ENCODE measurements at places on chromosomes 13 and 19.

DNA sequence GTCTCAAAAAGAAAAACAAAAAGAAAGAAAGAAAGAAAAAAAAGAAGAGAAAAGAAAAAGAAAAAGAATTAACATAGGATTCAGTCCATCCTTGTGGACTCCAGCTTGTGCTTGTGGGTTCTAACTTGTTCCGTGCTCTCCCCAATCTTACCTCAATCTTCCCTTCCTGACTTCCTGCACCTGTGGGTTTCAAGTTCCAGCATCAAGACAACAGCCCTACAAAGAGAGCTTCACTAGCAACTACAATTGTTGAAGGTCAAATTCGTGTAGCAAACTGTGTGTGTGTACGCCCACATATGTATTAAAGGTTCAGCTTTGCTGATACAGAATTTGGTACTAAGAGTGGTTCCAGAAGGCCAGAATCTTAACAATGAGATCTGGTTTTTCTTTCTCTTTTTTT, 25.3 kb downstream of the FXYD5 start:
- DNase-seq, result no peak

DNA sequence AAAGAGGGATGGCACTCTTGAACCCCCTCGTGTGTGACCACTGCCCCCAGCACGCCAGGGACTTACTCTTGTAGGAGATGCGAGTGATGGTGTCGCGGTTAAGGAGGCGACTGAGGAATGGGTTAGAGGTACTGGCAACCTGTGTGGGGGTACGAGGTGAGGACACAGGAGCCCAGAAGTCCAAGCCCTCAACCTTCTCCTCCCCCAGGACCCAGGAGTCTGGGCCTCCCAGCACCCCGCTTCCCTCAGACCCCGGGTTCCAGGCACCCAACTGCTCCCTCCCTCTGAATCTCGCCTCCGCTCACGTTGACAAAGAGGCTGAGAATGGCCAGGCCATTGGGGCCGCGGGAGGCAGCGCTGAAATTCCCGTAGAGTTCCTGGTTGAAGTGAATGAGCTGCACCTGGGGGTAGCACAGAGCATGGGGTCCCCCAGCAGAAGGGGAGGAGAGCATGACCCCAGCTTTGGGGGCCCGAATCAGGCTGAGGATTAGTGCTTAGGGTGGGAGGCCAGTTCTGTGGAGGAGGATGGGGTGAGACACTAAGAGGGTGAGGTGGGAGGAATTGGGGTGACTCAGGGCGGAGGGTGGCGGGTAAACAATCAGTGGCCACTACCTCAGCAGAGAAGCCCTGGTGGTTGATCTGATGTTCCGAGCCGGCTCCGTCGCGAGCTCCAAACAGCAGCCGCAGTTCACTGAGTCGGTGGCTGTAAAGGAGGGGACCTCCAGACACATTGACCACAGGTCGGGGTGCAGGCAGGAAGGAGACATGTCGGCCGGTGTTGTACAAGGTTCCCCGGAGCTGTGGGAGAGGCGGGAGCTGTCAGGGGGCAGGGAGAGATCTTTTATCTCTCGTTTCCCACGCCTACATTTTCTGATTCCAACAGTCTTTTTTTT, 2.5 kb upstream of the DBP start:
- no peak for DNase-seq

DNA sequence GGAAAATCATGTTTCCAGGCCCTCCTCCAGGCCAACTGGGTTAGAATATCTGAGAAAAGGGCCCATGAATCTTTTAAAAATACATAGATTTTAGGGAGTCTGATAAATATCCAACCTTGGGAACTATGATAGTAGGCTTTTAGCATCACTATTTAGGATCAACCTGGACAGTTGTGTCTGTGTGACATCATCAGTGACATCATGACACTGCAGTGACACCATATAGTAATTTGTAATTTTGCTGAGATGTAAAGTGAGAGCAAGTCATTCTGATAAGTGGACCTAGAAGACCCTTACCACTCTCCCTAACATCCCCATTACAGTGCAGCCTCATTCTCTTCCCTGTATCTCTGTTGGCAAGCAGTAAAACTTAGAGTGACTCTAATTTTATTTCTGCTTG, 14.1 kb downstream of the GPALPP1 start:
- DNase-seq, result no peak

- DNase-seq, result no peak
These were observed 179.0 kb downstream of the NUFIP1 start for GRCh38 chr13:44810061-44810840.

DNA sequence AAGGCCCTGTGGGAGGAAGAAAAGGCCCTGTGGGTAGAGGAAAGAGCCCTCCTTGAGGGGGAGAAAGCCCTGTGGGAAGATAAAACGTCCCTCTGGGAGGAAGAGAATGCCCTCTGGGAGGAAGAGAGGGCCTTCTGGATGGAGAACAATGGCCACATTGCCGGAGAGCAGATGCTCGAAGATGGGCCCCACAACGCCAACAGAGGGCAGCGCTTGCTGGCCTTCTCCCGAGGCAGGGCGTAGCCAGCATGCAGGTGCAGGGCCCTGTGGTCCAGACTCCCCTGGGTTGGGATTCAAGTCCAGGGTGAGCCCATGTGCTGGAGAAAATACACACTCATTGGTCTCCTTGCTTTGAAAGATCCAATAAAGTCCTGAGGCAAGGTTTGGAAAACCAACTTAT, 4.1 kb downstream of the CCDC70 start:
- no peak for DNase-seq

DNA sequence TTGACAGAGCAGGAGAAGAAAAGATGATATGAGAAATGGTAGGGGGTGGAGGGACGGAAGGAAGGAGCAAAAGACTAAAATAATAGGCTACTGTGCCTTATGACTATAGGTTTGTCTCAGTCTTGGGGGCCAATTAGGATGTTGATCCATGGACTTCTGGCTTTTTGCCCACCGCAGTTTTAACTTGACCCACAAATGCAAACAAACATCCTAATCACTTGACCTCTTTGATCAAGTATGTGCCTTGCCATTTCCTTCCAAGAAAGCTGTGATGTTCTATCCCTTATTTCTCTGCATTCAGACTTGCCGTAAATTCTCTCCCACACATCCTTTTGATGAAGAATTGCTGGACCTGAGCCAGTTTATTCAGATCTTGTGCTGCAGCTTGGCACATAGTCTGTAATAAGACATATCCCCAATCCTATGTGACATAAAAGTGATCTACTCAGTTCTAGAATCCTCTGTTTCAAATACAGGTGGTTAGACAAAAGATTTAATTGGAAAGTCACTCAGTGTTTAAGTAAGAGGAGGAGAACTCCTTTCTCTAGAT, 62.8 kb downstream of the TPT1 start:
- no peak for DNase-seq

- DNase-seq, result no peak
These were observed 1.4 kb downstream of the NOVA2 start for GRCh38 chr19:45972081-45972946.

DNA sequence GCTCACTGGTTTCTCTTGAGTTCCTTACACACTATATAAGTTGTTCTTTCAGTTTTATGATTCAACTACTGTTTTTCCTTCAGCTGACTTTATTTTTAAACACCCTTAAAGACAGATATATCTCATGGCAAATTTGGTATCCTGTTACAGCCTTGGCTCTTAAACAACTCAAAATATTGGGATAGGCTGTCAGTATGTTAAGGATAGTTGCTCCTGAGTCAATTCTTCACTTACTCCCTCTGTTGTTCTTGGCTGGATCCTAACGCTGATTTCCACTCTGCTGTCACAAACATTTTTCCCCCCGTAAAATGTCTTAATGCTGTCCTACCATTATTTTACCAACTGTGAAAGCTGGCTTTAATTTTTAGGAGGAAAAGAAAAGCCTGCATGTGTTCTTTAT, 1.2 kb downstream of the KCNRG start:
- DNase-seq, result no peak

DNA sequence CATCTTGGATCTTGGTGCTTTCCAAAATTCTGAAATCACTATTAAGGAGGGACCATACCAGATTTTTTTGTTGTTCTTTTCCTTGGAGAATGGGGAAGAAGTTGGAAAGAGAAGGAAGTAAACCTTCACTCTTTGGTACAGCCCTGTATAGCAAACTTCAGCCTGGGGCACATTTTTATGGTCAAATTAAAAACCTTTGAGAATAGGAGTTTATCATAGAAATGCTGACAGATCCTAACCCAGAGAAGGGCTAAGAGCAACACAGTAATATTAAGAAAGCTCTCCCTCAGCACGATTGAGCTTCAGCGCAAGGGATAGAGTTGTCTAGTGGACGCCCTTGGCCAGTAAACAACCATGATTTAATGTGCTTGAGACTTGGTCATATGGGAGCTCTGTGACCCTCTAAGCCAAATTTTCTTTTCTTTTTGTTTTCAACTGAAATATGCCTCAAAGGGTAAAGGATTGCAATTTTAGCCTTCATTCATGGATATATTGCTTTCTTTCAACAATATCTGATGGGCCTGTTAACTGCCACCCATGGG, 294.3 kb upstream of the MAB21L1 start:
- DNase-seq, result no peak

GRCh38 chr19:47598407-47599349, 10.3 kb upstream of the BICRA start:
- no peak for DNase-seq

DNA sequence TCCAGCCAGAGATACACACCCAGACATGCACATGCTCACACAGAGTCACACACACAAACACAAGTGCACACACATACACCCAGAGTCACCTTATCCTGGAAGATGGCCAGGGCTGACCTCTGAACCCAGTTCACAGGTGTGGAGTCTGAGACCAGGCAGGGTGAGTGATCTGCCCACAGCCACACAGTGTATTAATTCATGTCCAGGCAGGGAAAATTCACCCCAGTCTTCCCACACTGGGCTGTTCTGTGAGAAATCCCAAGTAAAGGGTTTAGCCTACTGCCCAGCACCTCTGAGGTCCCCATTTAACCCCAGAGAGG, 2.0 kb downstream of the POU2F2 start:
- no peak for DNase-seq

- no peak for DNase-seq
These were observed 1733.7 kb upstream of the PCDH20 start for GRCh38 chr13:63149375-63149774.

GRCh38 chr13:58500938-58501337, 869.4 kb downstream of the PCDH17 start:
- DNase-seq, result no peak

DNA sequence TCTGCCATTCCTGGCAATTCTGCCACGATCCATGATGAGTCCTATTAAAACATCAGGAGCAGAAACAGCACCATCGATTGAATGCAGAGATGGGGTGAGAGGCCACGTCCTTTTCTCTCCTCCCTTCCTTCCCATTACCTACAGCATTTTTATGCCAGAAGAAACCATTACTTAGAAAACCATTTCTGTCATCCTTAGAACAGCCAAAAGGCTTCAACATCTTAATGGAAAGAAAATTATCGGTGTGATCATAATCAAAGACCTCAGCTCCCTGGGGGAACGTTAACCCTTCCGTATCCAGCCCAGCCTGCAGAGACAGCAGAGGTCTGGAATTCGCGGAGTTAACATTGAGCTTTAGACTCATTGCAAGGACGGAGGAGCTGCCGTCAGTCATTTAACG, 56.0 kb upstream of the SIAH3 start:
- DNase-seq, result no peak

DNA sequence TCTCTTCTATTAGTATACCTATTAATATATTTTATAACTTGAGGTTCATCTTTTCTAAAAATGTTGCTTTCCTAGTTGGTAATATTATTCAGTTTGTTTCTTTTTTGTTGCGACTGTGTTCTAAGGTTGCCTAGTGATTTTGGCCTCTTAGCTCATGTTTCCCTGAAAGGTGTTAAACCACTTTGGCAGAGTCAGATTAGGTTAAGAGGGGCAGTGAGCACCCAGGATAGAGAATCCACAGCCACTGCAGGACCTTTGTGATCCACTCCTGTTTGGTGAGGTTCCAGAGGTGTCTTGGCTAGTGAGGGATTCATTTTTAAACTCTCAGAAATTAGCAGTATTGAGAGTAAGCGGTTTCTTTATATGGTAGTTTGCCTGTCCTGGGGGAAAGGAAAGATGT, 14.9 kb upstream of the GPR18 start:
- no peak for DNase-seq

DNA sequence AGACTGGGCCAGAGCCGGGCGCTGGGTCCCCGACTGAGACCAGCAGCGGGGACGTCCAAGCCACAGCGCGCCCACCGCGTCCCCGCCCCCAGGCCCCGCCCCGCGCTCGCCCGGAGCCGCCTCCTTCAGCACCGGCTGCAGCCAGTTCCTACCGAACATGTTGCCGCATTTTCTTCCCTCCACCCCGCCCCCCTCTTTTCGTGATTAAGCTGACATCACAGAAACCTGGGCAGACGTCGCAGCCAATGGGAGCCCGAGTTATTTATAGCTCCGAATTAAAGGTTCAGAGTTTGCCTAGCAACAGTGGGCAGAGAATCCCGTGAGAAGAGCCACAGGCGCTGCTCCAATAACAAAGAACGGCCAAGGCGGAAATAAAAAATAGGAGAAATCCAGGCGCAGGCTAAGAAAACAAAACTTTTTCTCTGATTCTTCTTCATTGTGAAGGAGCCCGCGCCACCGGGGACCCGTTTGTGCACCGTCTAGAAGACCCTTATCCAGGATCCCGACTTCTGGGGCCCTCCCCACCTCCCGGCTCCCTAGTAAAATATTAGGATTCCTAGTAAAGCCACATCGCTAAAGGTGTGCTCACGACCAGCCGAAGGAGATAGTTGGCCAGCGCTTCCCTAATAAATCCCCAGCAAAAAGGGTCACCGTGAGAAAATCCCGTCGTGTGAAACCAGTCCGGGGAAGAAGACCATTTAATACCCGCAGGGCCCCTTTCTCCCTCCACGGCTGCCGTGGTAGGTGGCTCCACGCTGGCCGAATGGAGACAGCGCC, 61.7 kb downstream of the SERP2 start:
- peak; percentile 81 for DNase-seq

- no peak for DNase-seq
These were observed 14.7 kb upstream of the EVI5L start for GRCh38 chr19:7815325-7815724.

DNA sequence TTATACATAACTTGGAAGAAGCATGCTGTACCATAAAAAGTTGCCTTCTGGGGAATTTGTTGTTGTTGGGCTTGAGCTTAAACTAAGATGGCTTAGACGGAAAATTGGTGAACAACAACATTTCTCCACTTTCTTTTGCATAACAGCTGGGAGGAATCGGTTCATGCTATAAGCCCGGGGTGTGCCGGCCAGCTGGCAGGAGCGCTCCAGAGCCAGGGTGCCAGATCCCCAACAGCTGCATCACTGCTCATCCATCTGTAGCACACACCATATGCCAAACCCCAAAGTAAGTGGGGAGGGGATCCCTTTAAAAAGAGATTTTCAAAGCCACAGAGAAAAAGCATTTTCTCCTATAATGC, 419.5 kb upstream of the ARGLU1 start:
- DNase-seq, result no peak

DNA sequence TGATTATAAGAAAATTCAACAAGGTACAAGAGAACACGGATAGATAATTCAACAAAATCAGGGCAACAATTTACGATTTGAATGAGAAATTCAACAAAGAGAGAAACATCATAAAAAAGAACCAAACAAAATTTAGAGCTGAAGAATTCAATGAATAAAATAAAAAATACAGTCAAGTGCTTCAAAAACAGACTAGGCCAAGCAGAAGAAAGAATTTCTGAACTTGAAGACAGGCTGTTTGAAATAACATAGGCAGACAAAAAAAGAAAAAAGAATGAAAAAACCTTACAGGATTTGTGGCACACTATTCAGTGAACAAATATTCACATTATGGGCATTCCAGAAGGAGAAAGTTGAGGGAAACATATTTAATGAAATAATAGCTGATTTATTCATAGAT, 31.1 kb downstream of the ZNF283 start:
- no peak for DNase-seq
